ENCODE measurements at places on chromosomes 5 and 9. TPM values are rescaled to one million over a fixed set of nuclear protein-coding genes. Genes with fewer than 3 reads are reported as not detected.

DNA sequence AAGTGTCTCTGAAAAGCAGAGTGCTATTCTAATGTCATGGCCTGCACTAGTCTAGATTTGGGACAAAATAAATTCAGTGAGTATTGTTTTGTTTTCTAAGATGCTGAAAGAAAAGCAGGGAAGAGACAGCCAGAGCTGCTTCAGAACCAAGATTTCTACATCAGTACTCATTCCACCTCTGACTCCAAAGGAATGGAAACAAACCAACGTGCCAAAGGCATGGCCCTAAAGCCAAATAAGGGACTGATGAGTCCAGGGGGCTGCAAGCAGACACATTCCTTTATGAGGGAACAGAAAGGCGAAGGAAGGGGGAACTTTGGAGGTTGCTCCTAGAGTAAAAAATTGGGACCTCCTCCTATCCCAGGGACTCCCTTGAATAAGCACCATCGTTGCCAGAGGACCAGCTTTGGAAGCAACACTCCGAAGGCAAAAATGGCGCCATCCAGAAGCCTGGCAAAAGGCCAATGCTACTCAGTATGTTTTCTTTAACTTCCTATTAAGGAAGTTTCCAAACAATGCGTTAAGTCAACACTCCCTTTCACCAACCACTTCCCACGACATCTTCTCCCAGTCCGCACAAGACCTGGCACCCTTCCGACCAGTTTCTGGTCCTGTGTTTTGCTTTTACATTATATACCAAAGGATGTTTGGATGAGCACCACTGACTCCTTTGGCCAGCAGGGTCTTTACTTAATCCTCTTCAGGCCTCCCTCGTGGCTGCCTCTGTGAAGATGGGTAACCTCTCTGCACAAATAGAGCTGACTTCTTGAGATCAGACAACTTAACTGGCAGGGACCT is 31.6 kb downstream of the ADAM19 start:
- DNase-seq: no peak

GRCh38 chr9:131275332-131276093 is 797 bp downstream of the FAM78A start:
- peak; percentile 20 for DNase-seq

Gene NR5A1
- total RNA-seq: 0.12 TPM

DNA sequence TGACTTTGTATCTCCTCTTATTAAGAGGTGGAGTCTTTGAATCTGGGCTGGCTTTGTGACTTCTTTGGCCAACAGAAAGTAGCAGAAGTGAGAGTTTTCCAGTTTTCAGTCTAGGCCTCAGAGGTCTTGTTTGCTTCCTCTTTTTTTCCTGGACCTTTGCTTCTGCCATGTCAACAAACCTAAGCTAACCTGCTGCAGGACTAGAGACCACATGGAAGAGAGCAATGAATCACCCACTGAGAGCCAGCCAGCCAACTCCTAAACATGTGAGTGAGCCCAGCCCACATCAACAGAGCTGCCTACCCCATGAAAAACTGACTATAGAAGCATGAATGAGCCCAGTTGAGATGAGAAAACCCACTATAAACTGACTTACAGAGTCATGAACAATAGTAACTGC is 29.9 kb downstream of the MRPL22 start:
- no peak for DNase-seq

- no peak for DNase-seq
Measured at GRCh38 chr5:19058216-19058615, 929.8 kb downstream of the CDH18 start.

GRCh38 chr5:148910216-148910615 is 83.8 kb downstream of the ADRB2 start:
- no peak for DNase-seq

Gene SLC6A19
- 92.8 TPM for total RNA-seq

Gene C6
- 0.87 TPM for total RNA-seq

Gene PRELID2
- total RNA-seq: 60.0 TPM

DNA sequence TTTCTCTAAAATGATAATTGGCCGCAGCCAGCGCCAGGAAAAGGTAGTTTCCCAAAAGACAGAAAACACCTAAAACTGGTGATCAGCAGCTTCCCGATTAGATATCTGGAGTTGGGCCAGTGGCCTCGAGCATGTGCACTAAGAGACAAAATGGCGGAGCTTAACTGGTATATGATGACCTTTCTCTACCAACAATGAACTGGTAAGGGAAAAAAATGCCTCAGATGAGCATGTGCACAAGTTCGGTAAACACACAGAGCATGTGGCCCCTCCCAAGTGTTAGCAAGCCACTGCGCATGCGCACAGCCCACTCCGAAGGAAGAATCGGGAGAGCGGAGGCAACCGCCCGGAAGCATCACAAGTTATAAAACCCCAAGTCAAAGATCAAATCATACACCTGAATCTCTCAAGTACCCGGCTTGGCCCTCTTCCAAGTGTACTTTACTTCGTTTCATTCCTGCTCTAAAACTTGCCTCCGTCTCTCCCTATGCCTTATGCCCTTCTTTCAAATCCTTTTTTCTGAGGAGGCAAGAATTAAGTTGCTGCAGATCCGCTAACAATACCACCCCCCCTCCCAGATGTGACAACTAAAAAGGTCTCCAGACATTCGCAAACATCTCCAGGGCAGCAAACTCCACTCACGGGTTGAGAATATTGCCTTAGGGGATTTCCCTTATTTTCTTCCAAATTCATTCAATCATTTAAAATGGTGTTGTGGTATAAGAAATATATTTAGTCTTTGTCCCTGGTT is 15.0 kb upstream of the PTBP3 start:
- peak; percentile 94 for DNase-seq

Gene SLC6A18
- not detected for total RNA-seq

GRCh38 chr9:81683238-81683637 is 6.1 kb downstream of the TLE1 start:
- no peak for DNase-seq

GRCh38 chr5:157519579-157520253 is 55.9 kb downstream of the ADAM19 start:
- no peak for DNase-seq

GRCh38 chr5:134917070-134917815 is 12.3 kb downstream of the PCBD2 start:
- DNase-seq: no peak

GRCh38 chr5:151454166-151454565 is 6.8 kb downstream of the SLC36A1 start:
- peak; percentile 54 for DNase-seq

Gene ADAMTS13
- 3.6 TPM for total RNA-seq

GRCh38 chr9:94627287-94627686 is 12.0 kb downstream of the FBP1 start:
- no peak for DNase-seq

Gene SPINK6
- total RNA-seq: not detected

- DNase-seq: no peak
Measured at GRCh38 chr9:34995670-34996060, 6.1 kb downstream of the DNAJB5 start.

Gene SEMA5A
- 33.6 TPM for total RNA-seq

DNA sequence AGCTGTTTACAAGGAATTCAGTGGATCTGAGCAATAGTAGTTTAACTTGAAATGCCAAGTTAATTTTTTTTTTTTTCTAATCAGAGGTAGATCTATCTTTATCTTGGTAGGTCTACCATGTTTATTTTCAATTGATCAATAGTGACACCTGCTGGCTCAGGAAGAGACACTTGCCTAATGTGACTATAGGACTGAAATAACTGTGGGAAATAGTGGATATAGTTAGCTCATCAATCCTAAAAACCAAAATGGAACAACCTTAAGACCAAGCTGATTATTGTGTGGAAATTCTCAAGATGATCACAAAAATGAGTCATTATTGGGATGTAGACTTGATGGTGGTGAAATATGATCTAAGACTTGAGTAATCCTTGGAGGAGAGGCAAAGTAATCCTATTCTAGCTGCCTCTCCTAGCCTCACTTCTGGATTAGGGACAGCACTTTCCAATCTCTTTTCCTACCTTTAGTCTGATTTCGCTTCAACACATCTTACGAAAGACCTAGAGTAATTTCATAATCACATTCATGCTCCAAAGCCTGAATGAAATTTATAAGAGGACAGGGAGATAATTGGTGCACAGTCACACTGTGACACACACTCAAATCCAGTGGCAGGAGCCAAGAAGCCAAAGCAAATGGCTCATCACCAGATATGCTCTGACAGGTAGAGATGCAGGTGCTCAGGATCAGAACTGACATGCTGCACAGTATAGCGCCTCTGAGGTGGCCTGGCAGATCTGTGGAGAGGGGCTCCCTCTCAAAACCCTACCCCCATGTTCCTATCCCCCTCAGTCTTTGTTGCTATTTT is 156.3 kb downstream of the HMHB1 start:
- no peak for DNase-seq

Gene RNF183
- 0.35 TPM for total RNA-seq

DNA sequence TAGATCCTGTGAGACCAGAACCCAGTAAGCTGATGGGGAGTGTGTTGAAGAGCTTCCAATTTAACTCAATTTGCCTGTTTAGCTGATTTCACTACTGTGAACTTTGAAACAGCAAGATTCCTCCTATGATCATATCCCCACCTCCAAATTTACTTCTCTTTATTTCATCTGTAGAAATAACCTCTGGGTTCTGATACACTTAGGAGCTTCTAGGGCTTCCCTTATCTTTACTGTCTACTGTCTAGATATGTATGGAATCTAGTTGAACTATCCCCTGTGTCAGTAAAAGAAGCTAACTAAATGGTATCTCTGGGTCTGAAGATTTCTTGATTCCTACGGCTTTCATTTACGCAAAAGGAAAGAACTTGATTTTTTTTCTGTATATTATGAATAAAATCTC is 116.8 kb downstream of the GCNT1 start:
- no peak for DNase-seq

DNA sequence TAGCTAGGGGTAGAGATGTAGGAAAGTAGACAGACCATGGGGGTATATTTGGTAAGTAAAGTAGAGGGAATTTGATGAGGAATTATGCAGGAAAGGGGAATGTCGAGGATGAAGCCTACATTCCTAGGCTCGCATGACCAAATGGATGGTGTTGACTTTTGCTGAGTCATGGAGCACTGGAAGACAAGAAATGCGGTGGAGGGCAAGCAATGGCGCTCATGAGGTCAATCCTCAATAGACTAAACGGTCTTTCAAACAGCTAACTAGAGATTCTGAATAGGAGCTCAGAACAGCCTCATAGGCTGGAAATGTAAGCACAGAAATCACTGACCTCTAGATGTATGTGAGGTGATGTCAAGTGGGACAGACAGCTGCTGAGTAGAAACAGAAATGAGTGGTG is 50.7 kb upstream of the FST start:
- DNase-seq: no peak

DNA sequence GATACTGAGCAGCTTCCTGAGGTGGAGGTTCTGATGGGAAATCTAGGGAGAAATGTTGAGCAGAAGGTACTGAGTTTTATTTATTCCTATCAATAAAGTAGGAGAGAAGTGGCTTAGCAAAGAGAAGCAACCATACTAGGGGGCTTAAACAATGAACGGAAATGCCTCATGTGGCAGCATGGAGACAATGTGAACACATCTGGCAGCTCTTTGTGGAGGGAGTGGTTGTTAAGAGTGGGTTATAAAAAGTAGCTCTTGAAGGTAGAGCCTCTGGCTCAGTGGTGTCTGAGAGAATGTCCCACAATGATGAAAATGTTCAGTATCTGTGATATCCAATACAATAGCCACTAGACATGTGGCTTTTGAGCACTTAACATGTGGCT is 52.7 kb upstream of the EQTN start:
- no peak for DNase-seq

DNA sequence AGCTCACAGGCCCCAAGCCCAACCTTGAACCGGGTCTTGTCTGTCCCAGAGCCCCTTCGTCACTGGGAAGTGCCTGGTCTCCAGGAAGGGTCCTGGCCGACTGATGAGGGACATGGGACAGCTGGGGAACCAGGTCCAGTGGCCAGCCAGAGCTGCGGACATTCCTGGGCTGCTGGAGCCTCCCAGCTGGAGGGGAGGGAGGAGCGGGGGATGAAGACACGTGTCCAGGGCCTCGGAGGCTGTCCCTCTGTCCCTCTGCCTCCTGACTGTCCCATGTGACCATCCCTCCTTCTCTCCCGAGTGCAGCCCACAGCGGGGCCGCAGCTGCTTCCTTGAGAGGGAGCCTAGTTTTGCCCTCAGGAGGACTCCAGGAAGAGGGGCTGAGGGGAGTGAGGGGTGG is 41.7 kb upstream of the UBAC1 start:
- no peak for DNase-seq

DNA sequence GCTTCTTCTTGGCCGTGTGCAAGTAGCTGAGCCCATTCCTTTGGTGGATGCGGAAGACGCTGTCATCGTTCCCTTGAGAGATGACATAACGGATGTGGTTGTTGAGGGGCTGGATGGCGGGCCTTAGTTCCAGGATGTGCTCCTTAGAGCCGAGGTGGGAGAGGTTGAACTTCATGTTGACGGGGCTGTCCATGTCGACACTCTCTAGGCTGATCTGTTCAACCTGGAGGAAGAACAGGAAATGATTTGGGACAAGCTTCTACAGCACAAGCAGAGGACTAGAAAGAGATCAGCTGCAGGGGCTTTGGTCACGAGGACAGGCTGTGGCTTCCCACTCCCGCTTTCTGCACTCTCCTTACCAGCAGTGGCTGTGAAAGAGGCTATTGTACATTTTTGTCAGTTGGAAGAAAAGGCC is 176.0 kb downstream of the SLC12A2 start:
- no peak for DNase-seq

Gene INSYN2B
- 0.16 TPM for total RNA-seq

Gene FRMPD1
- total RNA-seq: 0.09 TPM

- no peak for DNase-seq
Measured at GRCh38 chr5:44099643-44100042, 289.6 kb downstream of the FGF10 start.

Gene WDR31
- 2.6 TPM for total RNA-seq

GRCh38 chr9:88874391-88874790 is 116.9 kb upstream of the S1PR3 start:
- no peak for DNase-seq

DNA sequence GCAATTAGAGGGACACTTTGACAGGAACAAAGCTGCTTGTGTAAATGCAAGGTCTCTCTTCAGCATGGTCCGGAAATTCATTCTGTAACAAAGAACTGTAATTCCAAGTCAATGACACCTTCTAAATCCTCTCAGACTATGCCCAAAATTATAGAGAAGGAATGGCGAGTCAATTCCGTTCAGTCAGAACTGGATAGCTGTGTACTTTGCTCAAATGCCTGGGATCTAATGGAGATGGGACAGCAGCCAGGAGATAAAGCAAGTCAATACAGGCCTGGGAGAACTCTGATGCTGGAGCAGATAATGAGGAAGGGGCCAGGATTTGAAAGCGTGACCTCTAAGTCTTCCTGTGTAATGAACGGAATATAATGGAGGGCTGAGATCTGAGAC is 96.4 kb upstream of the SPRY4 start:
- no peak for DNase-seq

DNA sequence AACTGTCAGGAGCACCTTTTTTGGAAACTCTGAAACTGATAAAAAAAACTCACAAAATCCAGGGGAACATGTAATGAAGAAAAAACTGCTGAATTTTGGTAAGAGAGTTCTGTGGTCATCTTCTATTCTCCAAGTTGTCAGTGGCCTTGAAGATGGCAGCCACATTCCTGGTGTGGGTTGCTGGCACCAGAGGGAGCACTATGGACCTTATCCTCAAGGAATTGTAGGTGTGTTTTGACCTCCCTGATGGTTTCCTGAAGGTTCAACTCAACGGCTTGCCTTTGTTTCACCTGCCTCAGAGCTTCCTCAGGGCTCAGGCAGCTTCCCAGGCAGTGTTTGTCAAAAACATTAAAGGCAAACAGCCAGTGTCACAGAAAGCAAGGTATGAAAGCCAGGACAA is 2.2 kb upstream of the SLC38A9 start:
- peak; percentile 48 for DNase-seq

All from mucosa of descending colon (tissue), 3 donors.